ENCODE measurements at places on chromosomes 3 and 15. TPM values are rescaled to one million over a fixed set of nuclear protein-coding genes. Genes with fewer than 3 reads are reported as not detected.

DNA sequence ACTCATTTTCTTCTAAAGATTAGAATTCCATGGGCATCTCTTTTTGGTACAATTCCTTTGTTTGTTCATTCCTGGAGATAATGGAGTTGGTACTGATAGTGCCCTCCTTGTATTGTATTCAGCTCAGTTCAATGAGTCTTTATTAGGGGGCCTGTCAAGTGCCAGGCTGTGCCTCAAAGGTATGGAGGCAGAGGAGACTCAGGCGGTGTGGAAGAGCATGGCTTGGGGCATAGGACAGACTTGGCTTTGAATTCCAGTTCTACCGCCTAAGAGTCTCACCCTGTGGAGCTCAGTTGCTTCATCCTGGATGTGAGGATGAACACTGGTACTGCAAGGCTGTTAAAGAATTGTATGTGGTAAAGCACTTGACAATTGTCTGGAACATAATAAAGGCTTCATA lies 196.6 kb upstream of the IL12A start:
- DNase-seq, result no peak

The STRA6 gene
- 0.51 TPM for total RNA-seq

The CELF6 gene
- total RNA-seq, result 0.18 TPM

GRCh38 chr3:16801698-16802097 lies 83.1 kb upstream of the PLCL2 start:
- peak; percentile 13 for DNase-seq

Measured in activated CD8-positive, alpha-beta T cell treated with anti-CD3 and anti-CD28 coated beads for 36 hours (primary cell).